Nephron progenitor cell (in vitro differentiated cells): ENCODE measurements at places on chromosomes 16 and 17.

DNA sequence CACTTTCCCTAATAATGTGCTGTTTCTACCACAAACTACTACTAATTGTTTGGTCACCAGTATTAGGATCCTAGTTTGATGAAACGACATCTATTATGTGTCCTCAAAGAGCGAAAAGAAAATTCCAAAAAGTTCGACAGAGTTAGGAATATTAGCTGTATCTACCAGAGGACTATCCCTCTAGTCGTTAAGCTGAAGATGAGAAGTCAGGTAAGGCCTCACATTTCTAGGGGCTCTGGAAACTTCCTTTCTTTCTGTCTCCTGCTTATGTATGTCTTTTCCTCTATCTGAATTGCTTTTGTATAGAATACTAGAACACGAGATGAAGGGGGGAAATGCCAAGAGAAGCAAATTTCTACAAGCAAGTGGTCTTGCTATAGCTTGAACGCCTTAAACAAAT is 1.6 kb downstream of the GLG1 start:
- no peak for DNase-seq

GRCh38 chr16:4200000-4200780 is 41.7 kb downstream of the SRL start:
- peak; percentile 77 for DNase-seq

DNA sequence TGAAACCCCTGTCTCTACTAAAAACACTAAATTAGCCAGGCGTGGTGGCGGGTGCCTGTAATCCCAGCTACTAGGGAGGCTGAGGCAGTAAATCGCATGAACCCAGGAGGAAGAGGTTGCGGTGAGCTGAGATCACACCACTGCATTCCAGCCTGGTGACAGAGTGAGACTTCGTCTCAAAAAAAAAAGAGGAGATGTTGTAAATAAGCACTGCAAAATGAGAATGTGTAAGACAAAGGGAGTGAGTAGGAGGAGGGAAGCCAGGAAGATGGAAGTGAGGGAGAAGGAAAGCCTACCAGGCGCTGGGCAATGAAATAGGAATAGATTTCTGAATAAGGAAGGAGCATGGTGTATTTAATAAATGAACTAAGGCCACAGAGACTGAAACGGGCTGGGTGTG is 8.7 kb upstream of the PRPF8 start:
- DNase-seq = no peak

DNA sequence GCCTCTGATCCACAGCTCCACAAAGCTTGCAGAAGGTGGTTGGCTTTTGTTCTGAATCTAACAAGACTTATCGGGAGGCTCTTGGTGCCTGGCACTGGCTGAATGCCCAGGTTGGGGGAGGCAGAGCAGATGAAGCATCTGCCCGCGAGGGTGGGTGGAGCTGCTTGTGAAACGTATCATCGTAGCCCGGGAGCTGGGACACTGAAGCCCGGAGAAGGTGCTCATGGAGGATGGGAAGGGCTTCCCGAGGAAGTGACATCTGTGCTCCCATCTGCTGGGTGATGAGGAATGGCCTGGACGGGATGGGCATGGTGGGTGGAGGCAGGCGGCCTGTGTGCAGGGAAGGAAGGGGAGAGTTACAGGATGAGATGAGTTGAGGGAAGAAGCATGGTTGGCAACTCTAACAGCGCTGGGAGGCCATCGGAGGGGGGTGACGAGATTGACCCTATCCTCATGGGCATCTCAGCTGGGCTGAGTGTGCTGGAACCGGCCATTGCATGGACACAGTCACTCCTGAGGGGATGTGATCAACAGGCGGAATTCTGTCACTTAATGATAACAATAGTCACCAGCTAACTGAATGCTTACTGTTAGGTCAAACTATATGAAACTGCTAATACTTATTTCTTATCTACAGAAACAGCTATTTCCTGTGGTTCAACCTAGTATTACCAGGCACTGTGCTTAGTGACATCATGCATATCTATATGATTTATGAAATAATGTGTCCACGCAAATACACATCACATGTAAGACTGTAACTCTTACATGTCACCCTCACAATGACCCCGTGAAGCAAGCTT is 102.7 kb downstream of the ABCC6 start:
- no peak for DNase-seq

DNA sequence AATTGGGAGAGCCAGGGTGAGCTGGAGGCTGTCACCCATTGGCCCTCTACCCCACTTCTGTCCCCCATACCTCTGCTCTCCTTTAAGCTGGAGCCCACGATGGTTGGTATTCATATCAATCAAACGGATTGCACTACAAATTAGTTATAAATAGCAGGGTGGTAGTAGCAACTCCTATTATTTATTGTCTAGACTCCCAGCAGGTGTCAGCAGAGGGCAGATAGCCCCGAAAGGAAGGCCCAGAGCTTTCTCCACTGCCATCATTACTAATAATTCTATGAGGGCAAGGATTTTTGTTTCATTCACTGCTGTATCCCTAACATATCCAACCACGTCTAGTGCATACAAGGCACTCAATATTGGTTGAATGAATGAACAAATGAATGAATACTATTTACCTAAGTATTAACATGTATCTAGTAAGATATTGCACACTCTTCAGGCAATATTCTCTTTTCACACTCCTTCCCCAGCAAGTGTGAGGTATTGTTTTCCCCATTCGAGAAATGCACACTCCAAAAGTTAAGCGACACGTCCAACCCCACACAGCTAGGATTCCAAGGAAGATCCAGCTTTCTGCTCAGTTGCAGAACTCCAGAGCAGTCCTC is 6.3 kb downstream of the C17orf50 start:
- no peak for DNase-seq

GRCh38 chr17:29291163-29291752 is 2.7 kb downstream of the NUFIP2 start:
- DNase-seq = no peak

- DNase-seq = no peak
Measured at GRCh38 chr16:48432136-48432535, 46.9 kb upstream of the SIAH1 start.
